ENCODE measurements at places on chromosomes 7 and 10. TPM values are rescaled to one million over a fixed set of nuclear protein-coding genes. Genes with fewer than 3 reads are reported as not detected.

CCDC126 gene
- total RNA-seq: 2.1 TPM

CDHR1 gene
- total RNA-seq: 6.4 TPM

MBLAC1 gene
- 1.6 TPM for total RNA-seq

GRK5 gene
- total RNA-seq: 1.1 TPM

DNA sequence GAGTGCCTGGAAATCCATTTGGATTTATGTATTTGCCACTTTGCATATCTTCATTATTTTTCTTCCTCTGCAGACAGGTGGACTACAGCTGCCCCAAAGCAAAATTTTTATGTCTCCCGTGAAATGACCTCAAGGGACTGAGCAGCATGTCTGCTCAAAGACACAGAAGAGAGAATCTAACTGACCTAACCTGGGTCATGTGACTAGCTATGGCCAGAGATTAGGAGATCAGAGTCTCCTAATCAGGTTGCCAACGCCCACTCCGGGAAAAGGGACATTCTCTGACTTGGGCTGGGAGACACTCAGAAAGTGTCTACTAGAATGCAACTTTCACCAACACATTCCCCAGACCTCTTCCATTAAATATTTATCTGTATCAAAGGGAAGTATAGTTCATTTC is 2.5 kb upstream of the BAMBI start:
- DNase-seq: no peak

GRCh38 chr7:82388138-82388537 is 55.4 kb downstream of the CACNA2D1 start:
- DNase-seq: no peak

GRCh38 chr10:70940834-70941568 is 52.6 kb upstream of the PCBD1 start:
- DNase-seq: no peak

- DNase-seq: no peak
Measured at GRCh38 chr7:35652124-35652523, 42.8 kb downstream of the HERPUD2 start.

- DNase-seq: no peak
Measured at GRCh38 chr10:25047088-25047487, 30.7 kb downstream of the THNSL1 start.

DNA sequence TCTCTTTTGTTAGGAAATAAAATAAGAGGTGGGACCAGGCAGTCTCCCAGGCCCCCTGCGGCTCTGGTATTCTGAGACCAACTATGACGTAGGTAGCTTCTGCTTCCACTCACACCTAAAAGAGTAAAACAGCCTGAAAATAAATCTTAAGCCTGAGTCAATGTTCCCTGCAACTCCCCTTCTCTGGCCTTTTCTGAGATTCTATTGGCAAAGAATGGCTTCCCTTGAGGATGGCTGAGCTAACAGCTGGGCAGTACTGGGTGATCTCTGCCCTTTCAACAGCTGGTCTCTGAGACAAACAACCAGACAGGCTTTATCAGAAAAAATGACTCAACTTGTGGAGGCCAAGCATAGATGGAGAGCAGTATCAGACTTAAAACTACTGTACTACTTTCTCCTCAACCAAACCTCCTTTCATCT is 58.7 kb downstream of the CREB3L2 start:
- no peak for DNase-seq

GRCh38 chr10:69757553-69758309 is 44.0 kb upstream of the COL13A1 start:
- no peak for DNase-seq

DNA sequence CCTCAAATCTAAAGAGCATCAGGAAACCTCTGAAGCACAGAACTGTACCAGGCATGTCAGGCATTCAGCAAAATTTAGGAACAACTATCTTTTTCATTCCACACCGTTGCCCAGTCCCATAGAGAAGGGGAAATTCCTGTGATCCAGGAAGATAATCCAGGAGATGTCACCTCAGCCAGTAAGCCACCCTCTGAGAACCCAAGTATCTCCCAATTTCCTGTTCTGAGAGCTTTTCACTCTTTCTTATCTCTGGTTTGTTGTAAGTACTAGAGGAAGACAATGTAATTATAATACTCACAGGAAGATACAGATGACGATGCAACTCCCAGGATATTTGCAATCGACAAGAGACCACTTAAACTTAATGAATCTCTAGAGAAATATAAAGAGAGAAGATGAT is 97.1 kb downstream of the TSPAN12 start:
- no peak for DNase-seq

GRCh38 chr7:31962246-31962645 is 108.0 kb downstream of the PDE1C start:
- DNase-seq: no peak

- no peak for DNase-seq
Measured at GRCh38 chr10:86077871-86078638, 288.5 kb downstream of the GRID1 start.

DNA sequence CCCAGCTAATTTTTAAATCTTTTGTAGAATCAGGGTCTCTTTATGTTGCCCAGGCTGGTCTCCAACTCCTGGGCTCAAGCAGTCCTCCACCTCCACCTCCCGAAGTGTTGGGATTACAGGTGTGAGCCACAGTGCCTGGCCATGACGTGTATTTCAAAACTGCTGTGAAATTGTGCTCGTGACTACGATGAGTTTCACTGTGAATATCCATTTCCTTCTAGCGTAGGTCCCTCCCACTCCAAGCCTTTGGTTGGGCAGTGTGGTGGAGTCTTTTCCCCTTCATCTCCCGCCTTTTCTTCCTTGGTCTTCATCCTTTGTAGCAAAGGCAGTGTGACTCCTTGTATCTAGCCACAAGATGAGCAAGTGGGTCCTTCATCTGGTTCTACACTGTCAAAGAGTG is 56.2 kb downstream of the CUL1 start:
- DNase-seq: no peak

GRCh38 chr7:155928583-155928982 is 116.3 kb upstream of the SHH start:
- no peak for DNase-seq

- DNase-seq: no peak
Measured at GRCh38 chr10:122954731-122955050, 664 bp upstream of the C10orf88 start.

DNA sequence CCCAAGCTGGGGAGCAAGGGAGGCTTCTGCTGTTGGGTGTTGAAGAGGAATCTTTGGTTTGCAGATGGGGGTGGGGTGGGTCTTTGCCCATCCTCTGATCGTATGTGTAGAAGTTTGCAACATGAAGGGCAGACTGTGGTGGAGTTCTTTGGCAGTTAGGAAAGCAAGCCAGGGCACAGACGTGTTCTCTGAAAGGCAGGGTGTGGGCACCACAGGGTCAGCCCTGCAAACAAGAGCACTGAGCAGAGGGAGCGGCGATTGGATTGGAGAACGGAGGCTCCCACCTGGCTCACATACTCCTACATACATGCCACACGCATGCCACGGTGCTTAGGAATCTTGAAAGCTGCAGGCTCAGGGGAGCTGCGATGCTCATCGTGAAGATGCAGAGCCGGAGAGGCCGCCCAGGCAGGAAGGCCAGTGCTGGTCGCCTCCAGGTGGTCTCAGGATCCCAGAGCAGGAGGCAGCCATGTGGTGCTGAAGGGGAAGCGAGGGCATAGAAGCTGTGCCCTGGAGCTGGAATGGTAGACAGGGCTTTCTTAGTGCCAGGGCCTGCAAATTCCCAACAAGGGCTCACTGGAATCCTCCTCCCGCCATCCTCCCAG is 149.0 kb downstream of the MGMT start:
- no peak for DNase-seq

- DNase-seq: no peak
Measured at GRCh38 chr10:124624006-124624405, 120.2 kb downstream of the FAM53B start.

All from H9 (cell line).